Activated CD4-positive, alpha-beta memory T cell treated with anti-CD3 and anti-CD28 coated beads for 36 hours (primary cell): ENCODE measurements at places on chromosomes 2 and 18. TPM values are rescaled to one million over a fixed set of nuclear protein-coding genes. Genes with fewer than 3 reads are reported as not detected.

KLHL14 gene
- total RNA-seq, result not detected

DNA sequence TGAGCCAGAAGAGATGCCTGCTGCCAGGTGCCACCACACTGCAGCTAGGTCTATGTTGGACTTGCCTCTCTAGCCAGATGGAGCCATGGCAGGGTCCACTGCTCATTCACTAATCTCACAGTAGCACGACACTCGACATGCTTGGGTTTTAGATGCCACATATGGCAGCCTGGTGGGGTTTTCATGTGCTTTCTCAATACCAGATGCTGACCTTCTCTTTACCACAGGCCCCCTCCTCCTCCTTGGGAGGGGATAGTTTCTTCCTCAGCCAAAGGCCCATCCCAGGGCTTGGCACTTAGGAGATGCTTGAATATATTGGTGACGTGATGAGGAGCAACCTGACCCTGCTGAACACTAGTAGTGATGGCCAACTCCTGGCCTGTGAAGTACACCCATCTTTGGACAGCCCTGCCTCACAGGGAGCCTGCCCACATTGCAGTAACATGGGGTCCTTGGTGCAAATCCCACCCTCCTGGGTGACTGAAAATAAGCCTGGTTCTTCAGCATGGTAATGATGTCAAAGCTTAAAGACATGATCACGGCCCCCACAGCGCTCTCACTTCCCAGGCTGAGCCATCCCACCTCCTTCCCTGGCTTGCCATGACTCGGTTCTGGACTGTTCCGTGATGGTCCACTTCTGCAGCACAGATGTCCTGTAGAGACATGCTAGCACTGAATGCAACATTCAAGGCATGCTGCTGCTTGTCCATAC is 227.5 kb downstream of the SH3RF3 start:
- no peak overlapping the region for H3K4me3 ChIP-seq
- H3K4me1 ChIP-seq, result peaks cover 2% of the 10 kb centered on the region
- no peak overlapping the region for H3K27ac ChIP-seq
- no peaks in the 10 kb centered on the region for H3K36me3 ChIP-seq
- DNase-seq, result no peak

ERFE gene
- total RNA-seq, result not detected

DNA sequence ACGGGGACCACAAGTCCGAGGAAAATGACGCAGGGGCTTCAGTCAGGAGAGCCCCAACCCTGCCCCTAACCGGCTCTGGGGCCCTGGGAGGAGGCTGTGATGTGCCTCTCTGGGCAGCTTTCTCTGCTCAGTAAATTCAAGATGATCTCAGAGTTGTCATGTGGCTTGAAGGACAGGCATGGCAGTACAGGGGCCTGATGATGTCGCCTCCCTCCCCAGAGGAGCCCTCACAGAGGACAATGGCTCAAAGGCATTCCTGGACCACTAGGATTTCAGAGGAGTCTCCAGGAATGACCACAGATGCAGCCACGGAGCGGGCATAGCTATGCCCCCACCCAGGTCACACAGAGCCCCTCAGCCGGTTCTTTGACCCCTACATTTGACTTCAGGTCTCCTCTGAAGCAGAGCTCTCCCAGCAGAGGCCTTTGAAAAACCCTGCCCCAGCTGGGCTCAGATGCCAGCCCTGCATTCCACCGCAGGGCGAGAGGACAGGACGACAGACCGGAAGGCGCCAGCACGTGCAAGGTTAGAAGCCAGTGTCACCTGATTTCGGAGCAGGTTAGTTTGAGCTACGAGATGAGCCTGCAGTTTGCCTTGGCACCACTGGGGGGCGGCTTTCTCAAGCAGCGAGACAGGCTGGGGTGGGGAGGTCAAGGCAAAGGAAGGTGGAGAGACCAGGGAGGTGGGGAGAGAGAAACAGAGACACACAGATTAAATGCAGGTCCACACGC is 39.2 kb downstream of the BIN1 start:
- peaks cover 9% of the 10 kb centered on the region for H3K36me3 ChIP-seq
- H3K27ac ChIP-seq, result peak overlapping the region; percentile 69
- DNase-seq, result peak; percentile 85

CRYGC gene
- not detected for total RNA-seq

DNA sequence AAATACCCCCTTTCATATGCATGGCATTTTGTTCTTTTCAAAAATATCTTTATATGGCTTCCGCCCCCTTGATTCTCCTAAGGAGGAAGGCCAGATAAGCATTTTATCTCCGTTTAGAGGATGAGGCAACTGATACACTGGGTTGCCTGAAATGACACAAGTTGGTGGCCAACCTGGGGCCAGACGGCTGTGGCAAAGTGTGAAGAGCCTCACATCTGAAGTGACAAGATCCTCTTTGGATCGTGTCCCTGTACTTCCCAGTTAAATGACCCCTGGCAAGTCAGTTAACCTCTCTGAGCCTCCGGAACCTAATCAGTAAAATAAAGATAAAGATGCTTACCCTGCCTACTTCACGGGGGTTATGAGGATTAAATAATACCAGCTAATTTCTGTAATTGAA is 4.6 kb downstream of the SETBP1 start:
- peaks cover 28% of the 10 kb centered on the region for H3K27me3 ChIP-seq
- no peaks in the 10 kb centered on the region for H3K36me3 ChIP-seq
- H3K27ac ChIP-seq, result no peak overlapping the region
- H3K4me3 ChIP-seq, result no peak overlapping the region
- H3K4me1 ChIP-seq, result peaks cover 7% of the 10 kb centered on the region
- no peak for DNase-seq
